Pulmonary artery endothelial cell (primary cell): ENCODE measurements at places on chromosomes 6 and 20.

- no peak for DNase-seq
Observed at GRCh38 chr20:60060593-60060992, 102.4 kb downstream of the CDH26 start.

DNA sequence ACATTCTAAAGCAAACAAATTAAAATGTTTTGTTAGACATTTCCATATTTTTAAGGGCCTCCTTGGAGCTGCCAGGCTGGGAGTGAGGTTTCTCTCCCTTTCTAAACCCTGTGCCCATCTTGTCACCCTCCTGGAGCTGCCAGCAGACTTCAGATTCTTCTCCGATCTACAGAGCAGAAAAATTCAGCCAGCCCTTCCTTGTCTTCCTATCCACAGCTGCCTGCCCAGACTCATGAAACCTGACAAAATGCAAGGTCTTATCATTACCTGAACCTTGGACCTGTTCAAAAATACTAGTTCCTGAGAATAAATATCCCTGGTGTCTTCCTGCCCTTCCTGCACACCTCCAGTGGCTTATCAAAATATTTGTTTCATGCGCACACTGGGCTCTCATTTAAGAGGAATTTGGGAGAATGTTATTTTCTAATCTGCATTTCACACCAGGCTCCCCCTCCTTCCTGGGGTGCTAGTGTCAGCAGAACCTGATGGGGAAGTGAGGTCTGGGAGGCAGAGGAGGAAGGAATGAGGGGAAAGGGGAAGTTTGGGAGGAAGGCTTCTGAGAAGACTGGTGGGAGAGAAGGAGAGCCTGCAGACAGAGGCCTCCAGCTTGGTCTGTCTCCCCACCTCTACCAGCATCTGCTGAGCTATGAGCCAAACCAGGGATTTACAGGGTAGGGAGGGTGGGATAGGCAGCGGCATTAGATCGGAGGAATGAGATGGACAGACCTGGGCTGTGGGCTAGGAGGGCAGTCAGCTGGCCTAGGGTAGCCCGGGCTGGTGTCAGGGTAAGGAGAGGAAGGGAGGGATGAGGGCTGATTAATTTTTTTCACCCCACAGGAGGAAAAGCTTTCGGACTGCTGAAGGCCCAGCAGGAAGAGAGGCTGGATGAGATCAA is at the start of gene AIF1:
Gene AIF1 (plus strand): TSS at position 551 of the 895 bp plus-strand sequence. CDS start 96 bp downstream, at position 647.
- no peak for DNase-seq

DNA sequence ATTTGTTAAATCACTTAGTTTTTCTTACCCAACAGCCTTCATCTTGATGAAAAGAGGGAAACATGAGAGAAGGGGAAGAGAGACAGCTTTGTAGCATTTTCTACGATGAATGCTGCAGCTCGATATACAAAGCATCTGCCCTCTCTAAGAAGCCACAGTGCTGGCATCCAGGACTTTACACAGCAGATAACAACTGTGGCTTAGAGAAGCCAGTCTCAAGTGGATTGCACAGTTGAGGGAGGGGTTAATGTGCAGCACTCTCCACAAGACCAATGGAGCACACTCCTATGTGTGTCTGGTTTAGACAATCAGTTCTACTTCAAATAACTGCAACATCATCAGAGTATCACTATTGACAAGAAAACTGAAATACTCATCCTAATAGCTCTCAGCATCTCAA is 5.8 kb downstream of the C6orf120 start:
- DNase-seq: no peak

- no peak for DNase-seq
Observed at GRCh38 chr20:1895674-1896483, 672 bp downstream of the SIRPA start.

- DNase-seq: no peak
Observed at GRCh38 chr6:143594647-143595046, 83.1 kb upstream of the PHACTR2 start.

DNA sequence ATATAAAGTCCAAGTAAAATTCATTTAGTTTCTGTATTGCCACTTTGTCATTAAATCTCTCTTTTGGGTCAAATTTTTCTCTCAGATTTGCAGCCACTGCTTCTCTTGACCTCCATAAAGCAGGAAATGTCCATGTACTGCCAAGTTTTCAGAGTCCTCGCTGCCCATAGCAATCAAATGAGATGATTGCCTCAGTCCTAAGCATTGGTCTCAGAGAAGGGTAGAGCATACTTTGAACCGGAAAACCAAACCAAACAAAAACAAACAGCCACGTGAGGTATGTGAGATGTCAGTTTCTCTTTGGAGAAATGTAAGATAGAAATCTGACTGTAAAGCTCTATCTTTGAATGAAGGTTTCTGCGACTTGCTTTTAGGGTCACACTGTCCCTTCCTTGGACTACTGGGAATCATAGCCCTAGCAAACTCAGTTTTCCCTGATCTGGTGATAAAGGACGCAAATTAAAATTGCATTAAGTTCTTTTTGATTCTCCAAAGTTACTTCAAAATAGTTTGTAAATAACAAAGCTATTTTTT is 505.4 kb upstream of the CITED2 start:
- DNase-seq: no peak

DNA sequence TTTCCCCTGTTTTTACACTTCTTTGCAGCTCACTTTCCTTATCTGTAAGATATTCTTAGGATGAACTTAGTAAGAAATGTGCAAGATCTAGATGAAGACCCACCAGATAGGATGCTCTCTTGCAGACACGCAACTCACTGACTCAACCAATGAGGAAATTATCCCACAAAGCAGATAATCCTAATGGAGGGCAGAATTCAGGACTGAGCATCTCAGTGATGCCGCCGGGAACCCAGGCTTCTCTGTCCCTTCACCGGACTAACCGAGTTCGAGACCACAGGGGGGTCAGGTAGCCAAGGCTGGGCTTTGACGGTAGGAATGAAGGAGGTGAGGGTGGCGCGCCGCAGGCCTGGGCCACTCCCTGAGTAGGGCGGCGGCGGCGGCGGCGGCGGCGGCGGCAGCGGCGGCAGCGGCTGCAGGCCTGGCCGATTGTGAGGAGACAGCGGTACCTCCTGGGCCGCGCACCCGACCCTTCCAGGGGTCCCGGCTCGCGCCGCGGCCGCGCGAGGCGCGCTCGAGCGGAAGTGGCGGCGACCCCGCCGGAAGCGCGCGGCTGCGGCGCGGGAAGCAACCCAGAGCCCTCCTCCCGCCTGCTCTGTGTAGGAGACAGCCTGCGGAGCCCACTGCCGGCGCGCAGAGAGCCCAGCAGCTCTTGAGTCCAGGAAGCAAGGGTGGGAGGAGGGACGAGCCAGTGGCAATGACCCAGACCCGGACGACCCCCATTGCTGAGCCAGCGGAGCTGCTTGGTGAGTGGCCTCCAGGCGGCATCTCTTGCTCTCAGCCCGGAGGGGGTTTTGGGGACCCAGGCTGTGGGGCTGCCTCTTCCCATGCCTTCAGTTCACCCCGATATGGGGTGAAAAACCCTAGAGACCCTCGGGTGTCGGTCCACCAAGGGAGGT is at the start of gene KHDC1:
Gene KHDC1 (minus strand): TSS at position 526 of the 899 bp plus-strand sequence. CDS start 20,679 bp downstream, outside the sequence.
- DNase-seq: no peak

DNA sequence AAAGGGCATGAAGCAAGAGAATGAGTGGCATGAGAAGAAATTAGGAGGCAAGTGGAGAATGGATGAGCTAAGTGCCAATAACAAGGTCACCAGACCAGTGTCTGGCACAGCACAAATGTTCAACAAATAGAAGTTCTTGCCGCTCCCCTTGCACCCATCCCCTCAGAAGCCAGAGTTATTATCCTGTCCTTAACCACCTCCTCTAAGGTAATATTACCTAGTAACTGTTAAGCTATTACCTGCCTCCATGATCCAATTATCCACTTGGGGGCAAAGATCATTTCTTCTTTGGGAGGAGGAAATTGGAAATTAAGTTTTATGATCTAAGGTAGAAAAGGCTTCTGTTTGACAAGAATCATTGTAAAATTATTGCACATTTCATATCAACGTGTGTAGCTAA is 133.8 kb downstream of the FOXA2 start:
- DNase-seq: no peak
